ENCODE measurements at places on chromosomes 1 and 21. TPM values are rescaled to one million over a fixed set of nuclear protein-coding genes. Genes with fewer than 3 reads are reported as not detected.

- no peaks in the 10 kb centered on the region for H3K36me3 ChIP-seq
- H3K4me3 ChIP-seq = no peak overlapping the region
- peak; percentile 24 for DNase-seq
- H3K27ac ChIP-seq = no peak overlapping the region
- H3K4me1 ChIP-seq = peaks cover 11% of the 10 kb centered on the region
- no peaks in the 10 kb centered on the region for H3K27me3 ChIP-seq
Observed at GRCh38 chr21:36976882-36977651, 10.6 kb upstream of the HLCS start.

DNA sequence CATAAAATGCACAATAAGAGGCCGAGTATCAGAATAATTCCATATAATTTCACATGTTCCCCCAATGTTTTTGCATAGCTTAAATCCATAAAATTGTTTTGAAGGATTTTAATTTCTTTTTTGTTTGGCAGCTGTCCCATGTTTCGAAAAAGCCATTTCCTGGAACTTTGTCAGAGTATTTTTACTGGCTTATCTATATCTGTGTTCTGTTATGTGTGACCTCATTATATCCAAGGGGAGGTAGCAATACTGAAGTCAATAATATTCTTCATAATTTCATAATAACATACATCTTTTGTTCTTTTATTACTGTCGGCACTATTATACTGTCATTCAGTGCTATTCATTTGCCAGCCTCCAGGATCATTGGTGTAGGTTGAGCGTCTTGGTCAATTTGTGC, 9.4 kb upstream of the BACH1 start:
- no peaks in the 10 kb centered on the region for H3K36me3 ChIP-seq
- no peaks in the 10 kb centered on the region for H3K4me1 ChIP-seq
- no peak overlapping the region for H3K27ac ChIP-seq
- H3K4me3 ChIP-seq = no peak overlapping the region

DNA sequence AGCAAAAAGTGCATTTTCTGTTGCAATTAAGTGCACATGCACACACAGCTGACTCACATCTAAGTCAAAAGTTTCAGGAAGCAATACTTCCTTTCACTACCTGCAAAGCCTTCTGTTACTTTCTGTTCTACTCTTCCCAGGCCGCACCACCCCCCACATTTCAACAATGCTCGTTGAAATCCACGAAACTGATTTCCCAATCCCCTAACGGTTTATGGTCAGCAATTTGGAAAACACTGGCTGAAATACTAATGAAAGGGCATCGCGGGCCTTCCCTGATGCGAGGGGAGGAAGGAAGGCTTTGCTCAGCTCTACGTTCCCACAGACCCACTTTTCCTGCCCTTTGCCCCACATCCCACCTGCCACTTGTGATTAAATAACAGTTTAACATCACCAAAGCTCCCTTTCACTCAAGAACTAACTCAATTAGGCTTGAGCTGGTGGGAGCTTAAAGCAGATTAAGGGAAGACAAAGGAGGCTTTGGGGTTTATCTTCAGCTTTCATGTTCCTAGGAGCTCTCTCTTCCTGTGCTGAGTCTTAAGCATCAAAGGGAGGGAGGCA, 243.2 kb upstream of the RAB4A start:
- DNase-seq = peak; percentile 56
- no peaks in the 10 kb centered on the region for H3K27me3 ChIP-seq
- no peaks in the 10 kb centered on the region for H3K36me3 ChIP-seq
- H3K27ac ChIP-seq = no peak overlapping the region

- no peaks in the 10 kb centered on the region for H3K27me3 ChIP-seq
- H3K36me3 ChIP-seq = no peaks in the 10 kb centered on the region
- H3K4me3 ChIP-seq = no peak overlapping the region
- no peaks in the 10 kb centered on the region for H3K4me1 ChIP-seq
- no peak for DNase-seq
- no peak overlapping the region for H3K27ac ChIP-seq
Observed at GRCh38 chr1:42290130-42290529, 44.9 kb downstream of the FOXJ3 start.

TCHH gene
- total RNA-seq = 0.18 TPM

DNA sequence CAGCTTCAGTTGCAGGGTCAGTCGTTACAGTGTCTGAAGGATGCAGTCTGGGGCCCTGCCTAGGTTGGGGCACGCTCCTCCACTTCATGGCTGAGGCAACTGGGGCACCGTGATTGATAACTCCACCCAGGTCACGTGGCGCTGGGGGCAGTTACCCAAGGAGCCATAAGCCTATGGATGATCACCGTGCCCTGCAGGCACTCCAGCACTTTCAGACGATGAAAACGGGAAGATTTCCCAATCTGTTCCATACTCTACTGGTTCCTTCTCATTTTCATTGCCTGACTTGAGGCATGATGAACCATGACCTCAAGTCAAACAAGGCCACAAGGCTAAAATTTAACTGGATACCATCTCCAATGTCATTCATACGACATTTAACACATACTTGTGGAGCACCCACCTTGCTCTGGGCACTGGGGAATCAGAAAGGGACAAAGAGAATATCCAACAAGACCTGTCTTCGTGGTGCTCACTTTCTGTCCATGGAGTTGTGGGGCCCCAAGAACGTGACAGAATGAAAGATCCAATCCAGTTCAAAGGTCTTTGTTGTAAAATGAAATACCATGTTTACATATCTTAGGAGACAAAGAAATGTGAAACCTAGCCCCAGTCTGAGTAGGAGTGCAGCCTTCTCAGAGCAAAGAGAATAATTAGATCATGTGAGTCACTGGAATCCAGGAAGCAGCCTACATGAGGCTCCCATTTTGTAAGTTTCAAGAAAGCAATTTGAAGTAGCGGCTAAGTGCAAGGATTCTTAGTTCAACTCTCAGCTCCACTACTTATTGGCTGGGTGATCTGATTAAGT, 39.4 kb upstream of the SPOCD1 start:
- no peaks in the 10 kb centered on the region for H3K36me3 ChIP-seq
- DNase-seq = no peak
- H3K27me3 ChIP-seq = no peaks in the 10 kb centered on the region
- H3K27ac ChIP-seq = no peak overlapping the region
- H3K4me3 ChIP-seq = no peak overlapping the region

GRCh38 chr1:154607609-154608396, at the start of gene ADAR:
Gene ADAR (minus strand): TSS chr1:154608186. CDS start chr1:154608006, 180 bp downstream.
- H3K27me3 ChIP-seq = no peaks in the 10 kb centered on the region
- no peaks in the 10 kb centered on the region for H3K36me3 ChIP-seq
- peaks cover 49% of the 10 kb centered on the region for H3K4me1 ChIP-seq

- H3K27me3 ChIP-seq = no peaks in the 10 kb centered on the region
- peaks cover 10% of the 10 kb centered on the region for H3K4me1 ChIP-seq
- DNase-seq = peak; percentile 58
- H3K4me3 ChIP-seq = no peak overlapping the region
- H3K36me3 ChIP-seq = no peaks in the 10 kb centered on the region
- peak overlapping the region; percentile 99 for H3K27ac ChIP-seq
Observed at GRCh38 chr1:200670242-200671118, 773 bp upstream of the DDX59 start.

GRCh38 chr1:42941640-42942330, 16.9 kb downstream of the SLC2A1 start:
- H3K4me3 ChIP-seq = no peak overlapping the region
- peak overlapping the region; percentile 60 for H3K27ac ChIP-seq
- no peaks in the 10 kb centered on the region for H3K27me3 ChIP-seq
- no peaks in the 10 kb centered on the region for H3K36me3 ChIP-seq
- peak; percentile 89 for DNase-seq

All from adrenal gland (tissue), 19 donors.